Urinary bladder (tissue), 4 donors: ENCODE measurements at places on chromosomes 3 and 15. TPM values are rescaled to one million over a fixed set of nuclear protein-coding genes. Genes with fewer than 3 reads are reported as not detected.

DNA sequence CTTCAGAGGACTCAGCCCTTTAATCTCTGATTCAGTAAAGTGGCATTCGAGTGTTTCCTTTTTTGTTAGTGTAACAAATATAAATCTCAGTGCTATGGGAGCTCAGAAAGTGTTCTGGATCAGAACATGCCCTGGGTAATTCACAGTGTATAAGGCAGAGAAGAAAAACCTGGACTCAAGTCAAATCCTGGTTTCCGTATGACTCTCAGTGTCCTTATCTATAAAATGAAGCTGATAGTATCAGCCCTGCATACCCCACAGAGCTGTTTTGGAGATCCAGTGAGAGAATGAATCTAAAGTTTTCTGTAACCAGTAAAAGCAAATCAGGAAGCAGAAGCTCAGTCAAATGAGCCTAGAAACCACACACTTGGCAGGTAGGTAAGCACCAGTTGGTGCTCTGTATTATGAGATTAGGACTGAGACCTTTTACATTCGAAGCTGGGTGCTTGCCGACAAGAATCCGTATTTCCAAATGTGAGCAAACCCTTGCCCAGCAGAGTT lies 67.2 kb downstream of the IL1RAP start:
- no peak for DNase-seq

DNA sequence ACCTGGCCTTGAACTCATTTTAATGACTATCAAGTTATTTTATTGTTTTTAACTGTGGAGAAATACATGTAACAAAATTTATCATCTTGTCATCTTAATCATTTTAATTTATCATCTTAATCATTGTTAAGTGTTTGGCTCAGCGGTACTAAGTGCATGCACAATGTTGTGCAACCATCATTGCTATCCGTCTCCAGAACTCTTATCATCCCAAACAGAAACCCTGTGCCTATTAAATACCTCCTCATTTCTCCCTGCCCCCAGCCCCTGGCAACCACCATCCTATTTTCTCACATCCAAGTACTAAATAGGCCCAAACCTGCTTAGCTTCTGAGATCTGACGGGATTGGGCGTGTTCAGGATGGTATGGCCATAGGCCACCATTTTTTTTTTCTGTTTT lies 51.5 kb upstream of the UBP1 start:
- DNase-seq, result no peak

DNA sequence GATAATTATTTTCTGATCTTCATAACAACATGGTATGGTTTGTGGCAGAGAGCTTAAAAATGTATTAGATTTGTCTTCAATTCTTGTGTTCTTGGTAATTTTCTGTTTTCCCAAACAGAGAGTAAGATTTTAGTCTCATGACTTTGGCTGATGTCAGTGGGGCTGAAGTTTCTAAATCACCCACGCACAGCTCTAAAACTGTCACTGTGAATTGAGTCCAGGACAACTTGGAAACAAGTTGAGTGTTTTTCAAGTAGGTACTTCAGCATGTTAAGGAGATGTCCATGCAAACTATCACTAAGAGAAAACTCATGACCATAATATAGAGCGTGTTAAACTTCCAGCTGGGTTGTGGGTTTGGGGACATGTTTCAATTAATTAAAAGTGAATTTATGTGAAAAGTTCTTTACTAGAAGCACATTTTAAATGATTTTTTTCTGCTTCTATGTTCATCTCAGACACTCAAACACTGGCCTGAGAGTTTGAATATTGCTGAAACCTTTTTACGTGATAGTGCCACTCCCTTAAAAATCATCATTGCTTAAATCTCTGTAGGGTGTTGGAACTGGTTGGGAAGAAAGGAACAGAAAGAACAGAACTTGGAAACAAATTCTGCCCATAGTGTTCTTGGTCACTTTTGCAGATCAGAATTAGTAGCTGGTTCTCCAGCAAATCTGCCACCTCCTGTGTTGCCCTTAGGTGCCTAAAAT lies 89.8 kb downstream of the KLHL25 start:
- no peak for DNase-seq

- DNase-seq, result no peak
Observed at GRCh38 chr3:27145719-27146118, 223.5 kb downstream of the NEK10 start.

- DNase-seq, result peak; percentile 10
Observed at GRCh38 chr15:72375501-72375845, 341 bp downstream of the HEXA start.

The CLRN1 gene
- polyA plus RNA-seq, result not detected

The IL17RD gene
- polyA plus RNA-seq, result 6.3 TPM
